Activated T-cell treated with anti-CD3 and anti-CD28 coated beads, Interleukin-2, amount 50 U/mL, for 24 hours (primary cell): ENCODE measurements at places on chromosomes 7 and 10.

GRCh38 chr10:128837478-128837877 is 629.6 kb upstream of the MGMT start:
- no peak for DNase-seq
- no peaks in the 10 kb centered on the region for H3K4me1 ChIP-seq
- H3K4me3 ChIP-seq: no peak overlapping the region
- no peak overlapping the region for H3K27ac ChIP-seq
- no peaks in the 10 kb centered on the region for H3K36me3 ChIP-seq
- H3K27me3 ChIP-seq: peaks cover 3% of the 10 kb centered on the region

DNA sequence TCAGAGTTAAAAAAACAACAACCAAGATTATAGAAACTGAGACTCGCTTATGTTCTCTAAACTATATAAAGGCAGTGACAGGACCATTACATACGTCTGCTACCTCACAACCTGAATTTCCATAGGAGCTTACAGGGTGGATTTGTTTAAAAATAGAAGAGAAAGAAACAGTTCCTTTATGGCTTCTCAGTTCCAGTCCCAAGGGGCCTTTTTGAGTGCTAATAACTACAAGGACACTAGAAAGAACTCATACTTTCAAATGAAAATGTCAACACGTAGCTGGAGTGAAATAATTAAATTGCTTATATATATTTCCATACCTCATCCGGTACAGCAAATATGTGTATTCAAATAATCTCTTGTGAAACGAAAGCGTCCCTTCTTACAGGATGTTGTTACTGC is 19.7 kb downstream of the TSPAN12 start:
- peaks cover 11% of the 10 kb centered on the region for H3K27me3 ChIP-seq
- no peaks in the 10 kb centered on the region for H3K4me1 ChIP-seq
- H3K36me3 ChIP-seq: no peaks in the 10 kb centered on the region
- H3K4me3 ChIP-seq: no peak overlapping the region
- H3K27ac ChIP-seq: no peak overlapping the region

- peaks cover 3% of the 10 kb centered on the region for H3K36me3 ChIP-seq
- no peaks in the 10 kb centered on the region for H3K27me3 ChIP-seq
- H3K4me1 ChIP-seq: peaks cover 28% of the 10 kb centered on the region
- DNase-seq: no peak
- no peak overlapping the region for H3K27ac ChIP-seq
These were observed 132.6 kb downstream of the CAMK1D start for GRCh38 chr10:12481924-12482323.

- no peaks in the 10 kb centered on the region for H3K4me1 ChIP-seq
- H3K27ac ChIP-seq: no peak overlapping the region
- H3K36me3 ChIP-seq: no peaks in the 10 kb centered on the region
These were observed 10.6 kb downstream of the CABCOCO1 start for GRCh38 chr10:61673360-61673759.

GRCh38 chr7:78863281-78863680 is 590.2 kb downstream of the MAGI2 start:
- no peak for DNase-seq
- no peak overlapping the region for H3K27ac ChIP-seq
- no peaks in the 10 kb centered on the region for H3K27me3 ChIP-seq
- H3K4me3 ChIP-seq: no peak overlapping the region
- no peaks in the 10 kb centered on the region for H3K4me1 ChIP-seq

DNA sequence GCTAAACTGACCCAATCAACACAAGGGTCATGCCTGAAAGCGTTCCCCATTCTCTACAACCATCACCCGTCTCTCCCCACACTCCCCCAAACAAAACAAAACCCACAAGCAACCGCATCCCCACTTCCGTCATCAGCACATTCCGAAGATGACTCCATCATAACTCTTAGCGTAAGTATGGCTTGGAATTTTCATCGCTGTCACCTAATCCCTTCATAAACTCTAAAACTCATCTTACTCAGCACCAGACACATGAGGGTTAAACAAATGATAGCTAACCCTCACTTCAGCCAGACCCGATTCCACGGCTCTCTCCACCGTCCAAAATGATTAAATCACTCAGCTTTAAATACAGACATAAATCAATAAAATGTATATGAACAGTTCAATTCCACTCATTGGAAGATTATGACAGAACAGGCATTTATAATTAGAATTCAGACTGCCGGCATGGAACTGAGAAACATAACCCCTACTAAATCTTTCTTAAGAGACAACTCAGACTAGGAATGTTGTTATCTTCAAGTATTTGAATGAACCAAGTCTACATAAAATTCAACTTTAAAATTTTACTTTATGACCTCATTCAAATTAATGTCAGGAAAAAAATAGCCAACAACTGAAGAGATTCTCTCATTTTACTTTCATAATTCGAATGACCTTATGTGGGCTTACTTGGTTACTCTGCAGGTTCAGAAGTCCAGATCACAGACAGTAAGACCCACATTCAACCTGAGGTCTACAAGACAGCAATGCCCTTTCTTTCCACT is 215.9 kb downstream of the PARD3 start:
- no peaks in the 10 kb centered on the region for H3K36me3 ChIP-seq
- no peak overlapping the region for H3K4me3 ChIP-seq
- no peak for DNase-seq
- no peak overlapping the region for H3K27ac ChIP-seq
- H3K27me3 ChIP-seq: peaks cover 11% of the 10 kb centered on the region

- H3K36me3 ChIP-seq: no peaks in the 10 kb centered on the region
- DNase-seq: no peak
- no peak overlapping the region for H3K4me3 ChIP-seq
- no peaks in the 10 kb centered on the region for H3K4me1 ChIP-seq
- no peak overlapping the region for H3K27ac ChIP-seq
- peaks cover 24% of the 10 kb centered on the region for H3K27me3 ChIP-seq
These were observed 177.6 kb downstream of the ADARB2 start for GRCh38 chr10:1559761-1560160.

GRCh38 chr7:123828805-123829204 is 16.2 kb upstream of the HYAL4 start:
- H3K27ac ChIP-seq: no peak overlapping the region
- H3K4me3 ChIP-seq: no peak overlapping the region
- H3K27me3 ChIP-seq: peaks cover 47% of the 10 kb centered on the region
- no peaks in the 10 kb centered on the region for H3K36me3 ChIP-seq

DNA sequence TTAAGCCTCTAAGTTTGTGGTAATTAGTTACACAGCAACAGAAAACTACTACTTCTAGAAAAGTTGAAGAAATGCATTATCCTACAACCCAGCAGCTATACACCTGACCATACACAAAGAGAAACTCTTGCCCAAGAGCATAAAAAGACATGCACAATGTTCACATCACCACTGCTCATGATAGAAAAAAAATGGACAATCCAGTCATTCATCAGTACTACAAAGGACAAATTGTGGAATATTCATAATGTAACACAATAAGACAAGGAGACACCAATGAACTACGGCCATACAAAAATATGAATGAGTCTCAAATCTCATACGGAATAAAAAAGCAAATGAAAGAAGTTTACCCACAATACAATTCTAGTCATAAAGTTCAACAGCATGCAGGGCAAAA is 87.4 kb downstream of the ZFAND4 start:
- H3K27ac ChIP-seq: no peak overlapping the region
- DNase-seq: no peak
- H3K4me1 ChIP-seq: peaks cover 38% of the 10 kb centered on the region
- no peak overlapping the region for H3K4me3 ChIP-seq
- H3K36me3 ChIP-seq: peaks cover 22% of the 10 kb centered on the region

GRCh38 chr7:129907122-129907736 is 45.5 kb downstream of the UBE2H start:
- no peaks in the 10 kb centered on the region for H3K27me3 ChIP-seq
- H3K4me3 ChIP-seq: no peak overlapping the region
- peaks cover 27% of the 10 kb centered on the region for H3K36me3 ChIP-seq
- peaks cover 80% of the 10 kb centered on the region for H3K4me1 ChIP-seq
- no peak for DNase-seq

DNA sequence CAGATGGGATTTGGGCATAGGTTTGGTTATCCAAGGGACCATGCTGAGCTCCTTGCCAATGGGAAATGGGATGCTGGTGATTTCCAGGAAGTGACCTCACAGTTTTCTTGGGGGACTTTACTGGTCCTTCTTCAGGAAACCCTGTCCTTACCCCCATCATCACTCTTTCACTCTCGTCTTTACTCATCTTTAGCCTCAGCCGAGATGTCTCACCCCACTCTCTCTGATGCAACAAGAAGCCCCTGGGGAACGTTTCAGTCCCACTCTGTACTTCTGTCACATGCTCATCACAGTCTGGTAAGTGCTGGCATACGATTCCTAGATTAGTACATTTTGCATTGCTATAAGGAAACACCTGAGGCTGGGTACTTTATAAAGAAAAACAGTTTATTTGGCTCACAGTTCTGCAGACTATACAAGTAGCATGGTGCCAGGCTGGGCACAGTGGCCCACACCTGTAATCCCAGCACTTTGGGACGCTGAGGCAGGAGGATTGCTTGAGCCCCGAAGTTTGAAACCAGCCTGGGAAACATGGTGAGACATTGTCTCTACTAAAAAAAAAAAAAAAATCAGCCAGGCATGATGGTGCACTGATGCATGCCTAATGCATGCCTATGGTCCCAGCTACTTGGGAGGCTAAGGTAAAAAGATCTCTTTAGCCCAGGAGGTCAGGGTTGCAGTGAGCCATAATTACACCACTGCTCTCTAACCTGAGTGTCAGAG is 63.5 kb upstream of the VKORC1L1 start:
- no peak for DNase-seq
- no peaks in the 10 kb centered on the region for H3K4me1 ChIP-seq
- H3K27me3 ChIP-seq: no peaks in the 10 kb centered on the region
- H3K27ac ChIP-seq: no peak overlapping the region
- no peaks in the 10 kb centered on the region for H3K36me3 ChIP-seq
- no peak overlapping the region for H3K4me3 ChIP-seq

- H3K27ac ChIP-seq: peak overlapping the region; percentile 81
- peaks cover 12% of the 10 kb centered on the region for H3K36me3 ChIP-seq
- peaks cover 5% of the 10 kb centered on the region for H3K27me3 ChIP-seq
These were observed 984 bp downstream of the SMURF1 start for GRCh38 chr7:99142727-99143520.

GRCh38 chr10:6493521-6494441 is 86.3 kb downstream of the PRKCQ start:
- DNase-seq: no peak
- H3K4me3 ChIP-seq: no peak overlapping the region
- H3K36me3 ChIP-seq: peaks cover 43% of the 10 kb centered on the region
- peaks cover 34% of the 10 kb centered on the region for H3K4me1 ChIP-seq
- H3K27ac ChIP-seq: no peak overlapping the region
- H3K27me3 ChIP-seq: no peaks in the 10 kb centered on the region

DNA sequence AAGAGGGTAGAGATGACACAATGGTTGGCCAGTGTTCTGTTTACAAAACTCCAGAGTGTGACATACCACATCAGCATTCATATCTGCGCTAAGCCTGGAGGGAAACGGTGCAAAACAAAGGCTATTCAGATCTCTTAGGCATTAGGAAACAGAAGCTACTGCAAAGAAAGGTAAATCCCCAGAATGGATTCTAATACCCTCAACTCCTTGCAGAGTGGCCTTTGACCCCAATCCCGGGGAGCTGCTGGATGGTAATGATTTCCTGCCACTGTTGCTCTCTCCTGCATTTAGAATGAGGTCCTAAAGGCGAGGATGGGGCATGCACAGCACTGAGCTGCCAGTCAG is 65.2 kb downstream of the AOAH start:
- peaks cover 36% of the 10 kb centered on the region for H3K36me3 ChIP-seq
- H3K4me3 ChIP-seq: no peak overlapping the region
- H3K27me3 ChIP-seq: no peaks in the 10 kb centered on the region

DNA sequence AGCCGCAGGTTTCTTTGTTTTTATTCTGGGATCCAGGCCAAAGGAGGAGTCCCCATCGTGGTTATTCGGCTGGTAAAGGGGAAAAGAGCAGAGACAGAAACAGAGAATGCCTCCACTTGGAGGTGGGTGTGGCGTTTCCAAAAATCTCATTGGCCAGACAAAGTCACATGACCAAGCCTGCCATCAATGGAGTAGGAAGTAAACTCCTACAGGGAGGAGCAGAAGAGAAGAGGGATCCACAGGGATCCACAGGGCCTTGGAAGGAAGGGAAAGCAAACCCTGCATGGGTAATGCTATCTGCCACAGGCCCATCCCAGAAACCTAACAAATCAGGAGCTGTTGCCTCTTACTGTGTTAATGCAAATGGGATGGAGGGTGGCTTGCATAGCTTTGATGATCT is 425.7 kb upstream of the GALNT17 start:
- no peaks in the 10 kb centered on the region for H3K36me3 ChIP-seq
- DNase-seq: no peak
- no peak overlapping the region for H3K4me3 ChIP-seq
- no peaks in the 10 kb centered on the region for H3K27me3 ChIP-seq

DNA sequence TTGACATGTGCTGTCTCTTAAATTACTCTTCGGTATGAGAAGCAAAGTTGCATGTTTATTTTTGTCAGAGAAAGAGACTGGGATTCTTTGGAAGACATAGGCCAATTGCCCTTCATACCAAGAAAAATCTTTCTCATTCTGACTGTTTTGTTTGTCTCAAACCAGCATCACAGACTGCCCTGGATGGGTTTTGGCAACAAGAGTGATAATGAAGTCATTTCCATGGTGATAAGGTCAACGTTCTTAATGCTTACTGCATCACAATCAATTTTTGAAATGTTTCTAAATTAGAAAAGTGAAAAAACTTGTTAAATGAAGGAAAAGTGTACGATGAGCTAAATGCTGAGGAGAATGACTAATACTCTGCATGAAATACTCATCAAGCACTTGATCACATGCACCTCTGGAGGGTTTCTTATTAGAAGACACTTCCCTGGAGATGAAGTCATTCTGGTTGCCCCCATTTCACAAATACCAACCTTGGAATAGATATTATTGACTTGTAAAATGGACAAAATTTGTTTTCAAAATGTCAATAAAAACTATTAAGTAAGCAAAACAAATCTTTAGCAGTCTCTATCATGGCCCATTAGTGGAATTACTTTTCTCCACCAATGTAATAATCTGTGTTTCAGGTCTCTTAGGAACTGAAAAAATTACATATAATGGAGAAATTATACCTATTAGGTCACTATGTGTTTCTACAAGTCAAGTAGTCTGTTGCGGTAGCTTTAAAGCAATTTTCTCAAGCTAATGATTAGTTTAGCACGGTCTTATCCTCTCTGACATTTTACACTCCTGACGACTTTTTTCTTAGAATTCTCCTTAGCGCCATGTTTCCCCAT is 19.9 kb upstream of the SEC61G start:
- no peak overlapping the region for H3K27ac ChIP-seq
- H3K36me3 ChIP-seq: no peaks in the 10 kb centered on the region
- DNase-seq: no peak
- peaks cover 3% of the 10 kb centered on the region for H3K4me1 ChIP-seq
- H3K27me3 ChIP-seq: peaks cover 9% of the 10 kb centered on the region

DNA sequence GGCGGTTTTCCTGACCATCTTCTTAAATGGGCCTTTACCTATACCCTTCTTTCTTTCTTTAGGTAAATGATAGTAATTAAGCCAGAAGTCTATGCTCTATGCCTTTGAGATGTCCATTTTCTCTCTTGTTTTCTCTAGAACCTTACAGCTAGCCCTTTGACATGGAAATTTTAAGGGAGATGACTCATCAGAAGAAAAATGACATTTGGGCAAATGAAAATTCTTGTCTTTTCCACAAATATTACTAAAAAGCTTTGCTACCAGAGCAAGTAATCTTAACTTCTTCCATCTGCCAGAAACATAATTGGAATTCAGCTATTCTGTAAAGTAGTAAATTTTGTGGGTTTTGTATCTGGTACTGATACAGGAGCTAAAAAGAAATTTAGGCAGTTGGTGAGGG is 59.5 kb downstream of the CCDC3 start:
- H3K27ac ChIP-seq: no peak overlapping the region
- H3K36me3 ChIP-seq: no peaks in the 10 kb centered on the region
- no peaks in the 10 kb centered on the region for H3K4me1 ChIP-seq

GRCh38 chr7:150787321-150788281 is 12.6 kb downstream of the TMEM176B start:
- H3K27me3 ChIP-seq: peaks cover 11% of the 10 kb centered on the region
- H3K36me3 ChIP-seq: no peaks in the 10 kb centered on the region
- DNase-seq: no peak
- H3K4me1 ChIP-seq: peaks cover 7% of the 10 kb centered on the region
- no peak overlapping the region for H3K27ac ChIP-seq
- H3K4me3 ChIP-seq: no peak overlapping the region
